GM20000 (cell line): ENCODE measurements at places on chromosomes 5 and 9.

GRCh38 chr5:97550164-97550563, 367.1 kb upstream of the RIOK2 start:
- no peak for DNase-seq

DNA sequence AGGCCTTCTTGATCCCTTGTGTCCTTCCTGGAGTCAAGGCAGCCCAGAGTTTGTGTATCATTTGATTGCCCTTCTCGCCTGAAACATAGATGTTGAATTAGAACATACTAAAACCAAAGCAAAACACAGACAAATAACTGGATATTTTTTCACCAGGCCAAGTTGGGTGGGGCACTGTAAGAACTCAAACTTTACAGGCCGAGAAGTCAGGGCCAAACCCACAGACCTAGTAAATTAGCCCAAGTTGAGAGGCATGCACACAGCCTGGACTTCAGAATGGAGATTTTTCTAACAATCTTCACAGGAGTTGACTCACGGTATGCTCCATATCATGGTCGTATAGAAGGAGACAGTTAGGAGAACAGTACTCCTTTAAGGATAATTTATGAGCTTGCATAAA, 121.7 kb downstream of the PIK3R1 start:
- DNase-seq, result no peak

DNA sequence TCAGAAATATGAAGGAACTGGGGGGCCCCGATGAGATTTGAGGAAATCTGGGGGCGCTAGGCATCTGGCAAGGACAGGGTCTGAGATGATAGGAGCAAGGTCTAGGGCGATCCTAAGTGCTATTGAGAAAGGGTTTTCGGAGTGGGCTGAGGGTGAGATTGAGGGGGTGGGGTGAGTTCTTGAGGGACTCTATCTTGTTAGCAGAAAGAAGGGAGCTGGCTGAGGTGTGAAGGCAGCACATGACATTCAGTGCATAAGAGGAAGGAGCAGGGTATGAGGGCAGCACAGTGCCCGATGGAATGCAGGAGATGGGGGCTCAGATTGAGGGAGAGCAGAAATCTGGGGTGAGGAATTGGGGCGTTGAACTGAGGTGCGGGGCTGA, 640 bp downstream of the TRIM32 start:
- no peak for DNase-seq

DNA sequence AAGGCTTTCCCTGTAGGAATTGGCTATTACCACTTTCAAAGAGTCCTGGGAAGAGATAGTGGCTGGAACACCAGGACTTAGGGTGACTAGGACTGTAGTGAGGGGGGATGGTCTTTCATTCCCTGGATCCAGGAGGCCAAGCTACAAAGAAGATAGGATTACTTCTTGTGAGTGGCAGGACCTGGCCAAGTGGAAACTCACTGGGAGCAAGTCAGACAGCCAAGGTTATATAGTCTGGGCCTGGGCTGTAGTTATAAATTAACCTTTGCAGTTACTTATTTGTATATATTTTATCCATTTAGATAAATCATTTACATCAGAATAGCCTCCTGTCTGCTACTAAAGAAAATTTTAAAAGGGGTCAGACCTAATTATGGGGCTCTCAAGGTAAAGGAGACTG, 124.3 kb downstream of the TLR4 start:
- no peak for DNase-seq

- DNase-seq, result no peak
Measured at GRCh38 chr9:100577776-100578448, at the start of gene CAVIN4. TSS of gene CAVIN4 (plus strand) at chr9:100578079. CDS start at chr9:100578144, 65 bp downstream.

DNA sequence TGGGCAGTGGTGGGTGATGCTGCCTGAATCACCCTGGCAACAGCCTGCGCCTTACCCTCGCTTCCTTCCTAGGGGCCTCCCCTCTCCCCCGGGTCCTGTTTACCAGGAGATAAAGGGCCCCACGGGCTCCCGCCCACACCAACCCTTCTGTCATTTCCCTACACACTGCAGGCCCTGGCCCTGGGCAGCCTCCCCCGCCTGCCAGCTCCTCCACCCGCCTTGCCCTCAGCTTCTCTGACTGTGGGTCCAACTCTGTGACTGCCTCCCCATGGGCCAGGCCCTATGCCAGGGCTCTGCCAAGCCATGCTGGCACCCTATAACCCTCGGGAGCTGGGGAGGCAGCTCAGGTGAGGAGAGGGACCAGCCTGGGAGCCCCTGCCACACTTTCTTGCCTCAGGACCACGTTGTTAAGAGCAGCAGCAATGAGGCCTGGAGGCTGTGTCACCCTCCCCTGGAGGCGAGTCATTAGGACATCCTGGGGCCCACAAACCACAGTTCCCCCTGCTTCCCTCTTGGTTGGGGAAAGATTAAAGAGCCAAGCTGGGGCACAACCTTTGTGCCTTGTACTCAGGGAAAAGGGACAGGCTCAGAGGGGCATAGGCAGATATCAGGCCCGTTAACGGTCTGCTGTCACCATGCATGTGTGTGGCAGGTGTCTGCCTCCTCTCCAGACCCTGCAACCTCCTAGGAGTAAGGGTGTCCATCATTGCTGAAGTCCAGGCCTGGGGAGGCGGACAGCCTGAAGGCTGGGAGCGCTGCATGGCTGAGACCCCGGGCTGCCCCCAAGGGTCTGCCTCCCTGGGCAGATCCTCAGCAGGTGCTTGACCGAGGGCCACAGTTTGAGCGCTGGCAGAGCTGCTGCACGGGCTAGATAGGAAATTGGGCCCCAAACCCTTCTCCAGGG, 2.8 kb downstream of the MGAT4B start:
- DNase-seq, result peak; percentile 55

DNA sequence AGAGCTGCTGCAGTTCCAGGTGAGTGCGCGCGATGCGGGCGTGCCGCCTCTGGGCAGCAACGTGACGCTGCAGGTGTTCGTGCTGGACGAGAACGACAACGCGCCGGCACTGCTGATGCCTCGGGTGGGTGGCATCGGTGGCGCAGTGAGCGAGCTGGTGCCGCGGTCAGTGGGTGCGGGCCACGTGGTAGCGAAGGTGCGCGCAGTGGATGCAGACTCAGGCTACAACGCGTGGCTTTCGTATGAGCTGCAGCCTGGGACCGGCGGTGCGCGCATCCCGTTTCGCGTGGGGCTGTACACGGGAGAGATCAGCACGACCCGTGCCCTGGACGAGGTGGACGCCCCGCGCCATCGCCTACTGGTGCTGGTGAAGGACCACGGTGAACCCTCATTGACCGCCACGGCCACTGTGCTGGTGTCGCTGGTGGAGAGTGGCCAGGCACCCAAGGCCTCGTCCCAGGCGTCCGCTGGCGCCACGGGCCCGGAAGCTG, 2.0 kb downstream of the PCDHA3 start:
- DNase-seq, result no peak

- DNase-seq, result no peak
Measured at GRCh38 chr5:172423379-172424110, 30.8 kb downstream of the SH3PXD2B start.

DNA sequence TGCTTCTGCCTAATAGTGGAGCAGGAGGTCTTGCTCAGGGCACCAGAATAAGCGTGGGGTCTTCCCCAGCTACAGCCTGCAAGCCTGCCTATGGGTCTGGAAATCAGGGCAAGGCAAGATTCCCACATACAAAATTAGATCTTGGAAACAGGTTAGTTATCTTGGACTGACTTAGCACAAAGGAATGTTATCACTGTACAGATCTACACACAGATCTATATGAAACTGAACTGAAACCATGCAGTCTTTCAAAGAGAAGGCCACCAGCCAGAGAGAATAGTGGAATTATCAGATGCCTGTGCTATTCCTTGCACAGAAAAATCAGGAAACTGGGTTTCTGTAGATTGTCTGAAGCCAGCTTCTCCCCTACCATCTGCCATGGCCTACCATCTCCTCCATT, 585.7 kb downstream of the ACTL7B start:
- DNase-seq, result no peak

DNA sequence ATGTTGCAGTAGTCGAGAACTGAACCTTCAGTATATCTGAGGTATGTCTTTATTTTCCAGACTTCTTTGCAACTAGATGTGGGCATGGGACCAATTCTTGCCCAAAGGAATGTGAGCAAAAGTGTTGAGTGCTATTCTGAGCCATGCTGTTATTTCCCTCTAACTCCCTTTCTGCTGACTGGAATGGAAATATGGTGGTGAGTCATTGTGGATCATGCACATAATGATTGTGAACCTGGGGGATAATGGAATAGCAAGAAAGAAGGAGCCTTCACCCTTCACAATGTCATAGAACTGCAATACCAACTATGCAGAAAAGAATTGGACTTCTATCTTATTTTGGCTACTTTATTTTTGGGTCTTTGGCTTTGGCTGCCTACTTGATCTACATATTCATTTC, 10.3 kb upstream of the DOCK2 start:
- no peak for DNase-seq

- no peak for DNase-seq
Measured at GRCh38 chr5:59133764-59134261, 550.9 kb downstream of the RAB3C start.

DNA sequence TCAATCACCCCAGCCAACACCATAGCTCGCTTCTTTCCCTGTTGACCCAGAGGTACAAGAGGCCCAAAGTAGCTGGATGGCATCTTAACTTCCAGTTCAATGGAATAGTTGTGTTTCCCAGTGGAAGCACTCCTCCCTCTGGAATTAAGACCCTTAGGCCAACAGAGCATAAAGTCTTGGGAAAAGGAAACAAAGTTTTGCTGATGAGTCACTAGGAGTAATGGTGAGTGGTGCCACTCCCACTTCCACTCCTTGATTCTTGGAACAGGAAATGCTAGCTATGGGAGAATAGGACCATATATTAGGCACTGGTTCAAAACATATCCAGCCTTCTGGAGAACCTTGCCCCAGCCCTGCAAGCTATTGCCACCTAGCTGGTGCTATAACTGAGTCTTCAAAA, 44.7 kb upstream of the LMX1B start:
- DNase-seq, result no peak
